Astrocyte of the cerebellum (primary cell): ENCODE measurements at places on chromosomes 1 and 21.
A peak's percentile ranks its signal among the peaks of the same experiment; 100 is the strongest.

GRCh38 chr1:14143777-14144176 is 443.8 kb downstream of the PRDM2 start:
- no peak for DNase-seq

GRCh38 chr1:19889656-19890055 is 7.5 kb downstream of the OTUD3 start:
- no peak for DNase-seq

DNA sequence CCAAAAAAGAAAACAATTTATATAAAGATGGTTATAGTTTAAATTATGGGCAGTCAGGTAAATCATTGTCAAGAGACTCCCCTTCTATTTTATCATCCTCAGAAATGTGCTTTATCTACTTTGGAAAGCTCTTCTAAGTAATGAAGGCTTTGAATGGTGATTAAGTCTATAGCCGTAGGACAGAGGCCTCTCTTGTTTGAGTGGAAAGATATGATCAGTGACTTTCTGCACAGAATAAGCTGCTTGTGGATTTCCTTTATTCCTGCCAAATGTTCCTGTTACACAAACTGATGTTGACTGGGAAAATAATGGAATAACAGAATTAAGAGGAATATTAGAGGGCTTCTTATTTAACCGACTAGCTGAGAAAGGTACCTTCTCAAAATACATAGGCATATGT is 174.6 kb upstream of the IVNS1ABP start:
- no peak for DNase-seq

DNA sequence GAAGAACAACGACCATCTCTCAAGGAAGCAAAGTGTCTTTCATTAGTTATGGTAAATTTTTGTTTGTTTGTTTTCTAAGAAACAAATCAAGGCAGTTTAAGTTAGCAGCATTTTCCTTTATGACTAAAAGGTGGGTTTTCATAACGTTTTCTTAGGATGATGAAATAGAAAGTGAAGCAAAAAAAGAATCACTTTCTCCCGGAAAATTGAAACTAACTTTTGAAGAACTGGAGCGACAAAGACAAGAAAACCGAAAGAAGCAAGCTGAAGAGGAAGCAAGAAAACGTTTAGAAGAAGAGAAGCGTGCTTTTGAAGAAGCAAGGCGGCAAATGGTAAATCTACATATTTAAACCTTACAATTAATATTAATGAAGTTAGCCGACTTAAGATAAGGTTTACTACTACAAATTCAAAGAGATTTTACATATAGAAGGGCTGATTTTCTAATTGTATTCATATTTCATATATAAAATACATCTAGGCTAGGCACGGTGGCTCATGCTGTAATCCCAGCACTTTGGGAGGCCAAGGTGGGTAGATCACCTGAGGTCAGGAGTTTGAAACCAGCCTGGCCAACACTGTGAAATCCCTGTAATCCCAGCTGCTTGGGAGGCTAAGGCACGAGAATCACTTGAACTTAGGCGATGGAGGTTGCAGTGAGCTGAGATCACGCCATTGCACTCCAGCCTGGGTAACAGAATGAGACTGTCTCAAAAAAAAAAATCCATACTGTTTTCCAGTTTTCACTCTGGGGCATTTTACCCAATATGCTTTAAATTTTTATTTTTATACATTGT is 38.3 kb downstream of the NEXN start:
- DNase-seq = no peak

GRCh38 chr1:22131875-22132486 is 10.9 kb downstream of the WNT4 start:
- no peak for DNase-seq

- no peak for DNase-seq
Measured at GRCh38 chr21:24705201-24705600, 902.1 kb downstream of the MRPL39 start.

GRCh38 chr1:40075266-40075665 is 21.8 kb downstream of the PPT1 start:
- DNase-seq = no peak

- peak; percentile 41 for DNase-seq
Measured at GRCh38 chr1:219264561-219264960, 90.9 kb downstream of the LYPLAL1 start.

- no peak for DNase-seq
Measured at GRCh38 chr1:6241107-6241886, 2.7 kb upstream of the HES3 start.

DNA sequence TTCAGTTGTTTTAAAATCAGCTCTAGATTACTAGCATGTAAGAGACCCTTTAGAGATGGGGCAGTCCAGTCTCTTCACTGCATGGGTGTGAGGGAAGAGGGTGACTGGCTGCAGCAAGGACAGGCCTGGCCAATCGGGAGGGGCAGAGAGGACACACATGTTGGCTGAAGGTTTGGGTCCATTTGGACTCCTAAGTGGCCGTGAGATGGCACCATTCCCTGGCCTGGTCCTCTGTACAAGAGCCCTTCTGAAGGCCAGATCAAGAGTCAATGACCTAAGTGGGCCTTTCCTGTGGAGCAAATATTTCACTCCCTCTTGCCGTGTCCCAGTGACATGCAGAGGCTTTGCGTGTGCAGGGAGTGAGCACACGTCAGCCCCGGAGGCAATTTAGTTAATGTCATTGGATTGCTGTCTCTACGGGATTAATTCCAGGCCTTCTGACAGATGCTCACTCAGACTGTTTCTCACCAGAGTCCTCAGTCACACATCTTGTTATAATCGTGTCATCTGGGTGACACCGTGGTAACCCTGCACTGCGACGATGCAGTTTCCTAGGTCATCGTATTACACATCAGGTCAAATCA is 613.0 kb downstream of the NPHP4 start:
- DNase-seq = no peak

DNA sequence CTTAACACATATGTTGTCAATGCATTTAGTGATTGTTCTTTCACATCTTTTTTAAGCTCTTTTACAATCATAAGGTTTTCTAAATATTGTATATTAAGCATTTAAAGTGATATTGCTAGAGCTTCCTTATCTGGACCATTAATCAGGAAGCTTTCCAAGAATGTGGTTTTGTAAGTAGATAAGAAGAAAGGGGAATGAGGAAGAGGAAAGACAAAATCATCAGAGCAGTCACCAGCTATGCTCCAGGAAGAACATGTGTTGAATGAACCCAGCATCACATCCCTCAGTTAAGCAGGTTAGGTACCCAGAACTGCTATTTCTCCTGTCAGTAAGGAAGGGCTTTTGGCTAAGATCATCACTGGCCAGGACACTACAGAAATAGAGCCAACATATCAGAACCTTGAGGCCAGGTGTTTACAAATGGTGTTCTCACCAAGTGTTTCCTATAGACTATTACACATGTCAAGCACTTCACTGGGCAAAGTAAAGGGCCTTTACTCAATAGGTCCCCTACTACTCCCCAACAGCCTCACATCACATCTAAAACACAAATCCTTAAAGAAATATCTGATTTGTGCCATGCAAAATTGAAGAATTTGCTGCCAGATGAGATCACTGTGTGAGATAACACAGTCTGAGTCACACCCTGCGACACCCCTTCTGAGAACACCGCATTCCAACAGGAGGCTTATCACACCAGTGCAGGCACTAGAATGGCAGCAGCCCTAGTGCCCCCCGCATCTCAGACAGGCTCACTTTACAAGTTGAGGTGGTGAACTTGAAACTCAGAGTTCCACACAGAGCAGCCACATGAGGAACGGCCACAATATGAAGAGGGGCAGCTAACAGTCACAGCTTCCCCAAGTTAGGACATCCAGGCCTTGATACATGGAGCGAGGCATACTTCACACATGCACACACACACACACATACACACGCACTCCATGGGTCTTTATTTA is 1.8 kb upstream of the SPRR2A start:
- DNase-seq = no peak

DNA sequence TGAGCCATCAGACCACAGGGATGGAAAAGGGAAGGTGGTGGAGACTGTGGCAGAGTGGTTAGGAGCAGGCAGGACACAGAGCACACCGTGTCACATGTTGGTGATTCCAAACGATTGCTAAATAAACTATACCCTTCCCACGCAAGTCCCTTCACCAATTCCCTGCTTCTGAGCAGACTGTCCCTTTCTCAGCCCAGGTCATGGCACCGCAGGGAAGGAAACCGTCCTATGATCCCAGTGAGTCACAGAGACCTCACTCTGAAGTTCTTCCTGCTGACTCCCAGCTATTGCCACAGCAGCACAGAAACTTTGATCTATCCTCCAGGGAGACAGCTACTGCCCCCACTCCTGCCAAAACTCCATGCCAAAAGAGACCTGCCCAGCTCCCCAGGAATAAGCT is 19.2 kb downstream of the RIMS3 start:
- DNase-seq = no peak

DNA sequence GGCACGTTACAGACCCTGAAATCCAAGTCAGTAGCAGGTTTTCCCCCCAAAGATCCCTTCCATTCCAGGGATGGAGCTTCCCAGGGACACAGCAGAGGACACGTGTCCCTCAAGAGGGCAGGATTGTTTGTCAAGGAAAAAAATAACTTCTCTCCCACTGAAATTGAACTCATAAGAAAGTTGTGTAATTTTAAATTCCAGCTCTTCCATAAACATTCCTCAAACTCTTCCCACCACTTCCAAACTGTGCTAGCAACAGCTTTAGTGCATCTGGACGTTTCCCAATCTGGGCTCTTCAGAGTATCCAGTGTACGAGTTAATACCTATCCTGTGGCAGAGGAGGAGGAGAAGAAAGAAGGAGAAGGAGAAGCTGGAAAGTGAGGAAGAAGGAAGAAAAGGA is 79.6 kb downstream of the PSMG1 start:
- no peak for DNase-seq

DNA sequence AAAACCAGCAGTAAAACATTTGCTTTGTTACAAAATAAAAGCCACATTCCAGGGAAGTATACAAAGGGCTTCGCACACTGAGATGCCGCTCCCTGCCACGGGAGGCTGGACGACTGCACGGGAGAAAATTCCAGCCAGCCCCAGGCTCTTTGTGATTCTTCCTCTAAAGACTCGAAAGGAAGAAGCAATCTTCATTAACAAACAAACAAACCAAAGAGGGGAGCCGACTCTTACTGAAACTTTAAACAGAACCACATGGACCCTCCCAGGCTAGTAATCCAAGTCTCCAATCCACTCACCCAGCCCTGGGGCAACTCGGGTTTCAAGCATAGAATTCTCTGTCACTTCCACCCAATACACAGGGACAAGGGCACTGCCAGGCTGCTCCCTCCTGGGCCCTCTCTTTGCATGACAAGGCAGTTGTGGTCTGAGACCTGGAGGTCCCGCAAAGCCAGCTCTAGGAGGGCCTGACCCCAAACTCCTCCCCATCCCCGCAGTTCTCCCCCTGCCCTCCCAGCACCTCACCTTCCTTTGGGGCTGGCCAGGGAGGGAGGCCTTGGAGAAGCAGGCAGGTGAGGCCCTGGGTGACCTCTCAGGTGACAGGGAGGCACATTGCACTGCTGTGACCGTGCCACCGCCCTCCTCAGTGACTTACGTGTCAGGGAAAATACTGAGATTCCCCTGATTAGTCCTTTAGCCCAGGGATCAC is 26.6 kb upstream of the COL18A1 start:
- peak; percentile 63 for DNase-seq

DNA sequence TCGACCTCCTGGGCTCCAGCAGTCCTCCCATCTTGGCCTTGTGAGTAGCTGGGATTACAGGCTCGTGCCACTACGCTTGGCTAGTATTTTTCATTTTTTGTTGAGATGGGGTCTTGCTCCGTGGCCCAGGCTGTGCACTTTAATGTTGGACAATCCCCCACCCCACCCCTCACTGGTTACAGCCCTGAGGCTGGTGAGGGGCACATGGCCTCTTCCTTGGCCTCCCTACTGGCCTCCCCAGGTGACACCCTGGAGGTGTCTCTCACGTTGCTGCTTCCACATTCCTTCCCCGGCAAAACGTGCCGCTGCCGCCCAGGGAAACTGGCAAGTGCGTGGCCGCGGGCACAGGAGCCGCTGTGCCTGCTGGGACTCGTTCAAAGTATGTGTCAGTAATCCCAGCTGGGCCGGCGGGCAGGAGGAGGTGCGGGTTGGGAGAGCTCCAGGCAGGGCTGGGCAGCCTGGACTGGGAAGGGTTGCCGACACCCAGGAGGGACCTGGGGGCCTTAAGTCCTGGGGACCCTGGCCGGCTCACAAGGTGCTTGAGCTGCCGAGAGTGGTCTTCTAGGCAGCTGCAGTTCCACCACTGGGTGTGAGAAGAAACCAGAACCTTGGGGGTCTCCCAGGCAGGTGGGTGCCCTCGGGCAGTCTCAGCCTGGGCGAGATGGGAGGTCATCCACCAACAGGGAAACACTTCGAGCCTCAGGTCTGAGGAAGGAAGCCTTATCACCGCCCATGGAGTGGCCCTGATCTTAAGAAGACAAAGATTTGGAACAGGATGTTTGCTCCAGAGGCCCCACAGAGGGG is 6.5 kb downstream of the WNT3A start:
- DNase-seq = no peak

DNA sequence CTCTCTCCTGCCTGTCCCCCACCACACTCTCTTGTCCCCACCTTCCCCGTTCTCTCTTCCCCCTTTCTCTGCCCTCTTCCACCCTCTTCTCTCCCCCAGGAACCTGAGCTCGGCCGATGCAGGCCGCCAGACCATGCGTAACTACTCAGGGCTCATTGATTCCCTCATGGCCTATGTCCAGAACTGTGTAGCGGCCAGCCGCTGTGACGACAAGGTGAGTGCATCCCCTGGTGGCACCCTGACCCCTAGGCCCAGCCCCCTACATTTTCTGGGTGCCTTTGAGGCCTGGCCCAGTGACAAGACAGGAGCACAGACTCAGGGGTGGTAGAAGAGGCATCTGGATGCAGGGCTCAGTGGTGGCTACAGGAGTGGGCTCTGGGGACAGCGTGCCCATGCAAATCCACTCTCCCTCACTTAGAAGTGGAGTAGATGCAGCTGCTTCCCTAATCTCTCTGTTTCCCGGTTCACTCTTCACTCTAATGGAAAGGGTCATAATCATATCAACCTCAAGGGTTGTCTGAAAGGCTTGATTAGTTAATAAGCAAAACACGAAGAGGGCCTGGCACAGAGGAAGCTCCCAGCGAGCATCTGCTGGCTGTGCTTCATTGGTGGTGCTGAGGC is 37.0 kb downstream of the PKP1 start:
- DNase-seq = no peak

DNA sequence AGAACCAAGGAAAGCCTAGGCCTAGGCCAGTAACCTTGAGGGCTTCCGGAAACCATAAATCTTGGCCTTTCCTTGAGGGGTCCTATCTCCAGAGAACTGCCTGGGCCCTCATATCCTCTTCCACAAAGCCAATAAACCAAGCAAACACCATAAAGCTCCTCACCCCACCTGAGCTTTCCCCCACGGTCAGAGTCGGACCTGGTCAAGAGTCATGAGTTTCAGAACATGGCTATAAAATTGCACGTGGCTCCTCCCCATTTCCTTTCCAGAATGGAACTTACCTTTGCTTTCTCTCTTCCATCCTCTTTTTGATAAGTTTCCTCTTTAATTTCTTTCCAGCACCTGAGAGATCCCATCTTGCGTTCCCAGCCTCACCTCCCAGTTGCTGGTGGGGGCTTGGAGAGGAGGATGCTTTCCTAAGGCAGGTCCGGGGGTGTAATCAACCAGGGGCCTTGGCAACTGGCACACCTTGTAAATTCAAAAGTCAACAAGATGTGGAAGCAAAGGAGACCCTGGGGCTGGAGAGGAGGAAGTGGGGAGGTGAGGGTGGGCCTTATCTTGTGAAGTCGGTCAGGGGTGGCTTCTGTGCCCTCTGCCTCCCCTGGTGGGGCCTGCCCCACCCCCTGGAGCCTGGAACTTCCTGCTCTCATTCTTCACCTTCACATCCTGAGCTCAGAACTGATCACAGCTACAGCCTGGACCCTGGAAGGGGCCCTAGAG is 259.9 kb downstream of the FOXD2 start:
- DNase-seq = no peak
